Breast epithelium (tissue), 4 donors: ENCODE measurements at places on chromosomes 2 and 18. TPM values are rescaled to one million over a fixed set of nuclear protein-coding genes. Genes with fewer than 3 reads are reported as not detected.

Gene MBD2
- total RNA-seq: 61.9 TPM

- no peak for DNase-seq
Measured at GRCh38 chr2:42118754-42119569, 50.2 kb upstream of the EML4 start.

Gene ACOXL
- total RNA-seq: not detected

Gene WDR43
- total RNA-seq: 67.8 TPM

- DNase-seq: no peak
Measured at GRCh38 chr2:174929786-174930185, 75.4 kb downstream of the CHN1 start.

Gene LIPG
- total RNA-seq: 0.44 TPM

DNA sequence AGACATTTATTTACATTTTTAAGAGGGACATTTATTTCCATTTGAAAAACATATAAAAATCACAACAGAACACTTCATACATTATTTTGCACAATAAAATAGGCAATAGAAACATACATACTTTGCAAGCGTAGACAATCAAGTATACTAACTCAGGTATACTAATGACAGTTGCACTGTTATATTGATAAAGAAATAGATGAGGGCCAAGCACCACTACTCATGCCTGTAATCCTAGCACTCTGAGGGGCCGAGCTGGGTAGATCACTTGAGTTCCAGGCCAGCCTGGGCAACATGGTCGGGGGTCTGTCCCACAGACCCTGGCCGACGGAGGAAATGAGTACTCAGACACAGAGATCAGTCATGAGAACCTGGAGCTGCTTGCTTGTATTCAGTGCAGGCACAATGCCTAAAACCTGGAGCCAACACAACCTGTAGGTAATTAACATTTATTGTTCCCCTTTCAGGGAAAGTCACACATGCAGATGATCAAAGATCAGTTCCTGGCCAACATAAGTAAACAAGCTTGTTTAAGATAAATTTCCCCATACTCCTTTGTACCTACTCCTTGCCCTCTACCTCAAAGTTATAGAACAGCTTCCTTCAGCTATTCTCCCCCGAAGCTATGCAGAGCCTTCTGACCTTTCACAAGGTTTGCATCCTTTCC is 1960.2 kb downstream of the SUCLG1 start:
- DNase-seq: no peak

DNA sequence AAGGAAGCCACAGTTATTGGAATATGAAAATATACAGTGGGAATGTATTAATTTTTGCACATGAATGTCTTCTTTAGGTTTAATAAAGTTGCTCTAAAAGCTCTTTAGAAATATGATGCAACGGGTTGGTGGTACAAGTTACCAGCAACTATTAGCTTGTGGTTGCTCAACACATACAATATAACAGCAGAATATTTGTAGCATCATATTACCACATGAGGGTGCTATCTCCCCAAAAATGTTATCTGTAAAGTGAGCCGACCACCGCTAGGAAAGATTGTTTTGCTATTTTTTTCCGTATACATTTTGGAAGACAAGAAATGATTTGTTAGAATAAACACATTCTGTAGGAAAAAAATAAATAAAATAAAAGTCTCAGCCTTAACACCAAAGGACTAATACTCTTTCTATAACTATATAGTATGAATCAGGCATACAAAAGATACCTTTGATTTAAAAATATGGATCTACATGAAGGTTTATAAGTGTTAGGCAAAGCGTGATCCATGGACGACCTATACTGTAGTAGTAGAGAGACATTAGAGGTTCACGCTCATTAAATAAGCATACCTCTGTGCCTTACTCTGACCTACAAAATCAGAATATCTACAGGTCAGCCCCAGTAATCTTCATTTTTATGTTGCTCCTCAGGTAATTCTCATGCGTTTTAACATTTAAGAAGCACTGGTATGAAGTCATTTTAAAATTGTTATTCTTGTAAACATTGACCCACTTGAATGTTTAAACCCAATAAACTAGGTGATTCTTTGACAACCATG is 1110.6 kb upstream of the ACVR2A start:
- no peak for DNase-seq
